Activated CD4-positive, alpha-beta memory T cell treated with anti-CD3 and anti-CD28 coated beads, Interleukin-2, amount 10 ng/mL, durations not matched to agents 7 days and 5 days (primary cell): ENCODE measurements at places on chromosomes 2 and 18.

DNA sequence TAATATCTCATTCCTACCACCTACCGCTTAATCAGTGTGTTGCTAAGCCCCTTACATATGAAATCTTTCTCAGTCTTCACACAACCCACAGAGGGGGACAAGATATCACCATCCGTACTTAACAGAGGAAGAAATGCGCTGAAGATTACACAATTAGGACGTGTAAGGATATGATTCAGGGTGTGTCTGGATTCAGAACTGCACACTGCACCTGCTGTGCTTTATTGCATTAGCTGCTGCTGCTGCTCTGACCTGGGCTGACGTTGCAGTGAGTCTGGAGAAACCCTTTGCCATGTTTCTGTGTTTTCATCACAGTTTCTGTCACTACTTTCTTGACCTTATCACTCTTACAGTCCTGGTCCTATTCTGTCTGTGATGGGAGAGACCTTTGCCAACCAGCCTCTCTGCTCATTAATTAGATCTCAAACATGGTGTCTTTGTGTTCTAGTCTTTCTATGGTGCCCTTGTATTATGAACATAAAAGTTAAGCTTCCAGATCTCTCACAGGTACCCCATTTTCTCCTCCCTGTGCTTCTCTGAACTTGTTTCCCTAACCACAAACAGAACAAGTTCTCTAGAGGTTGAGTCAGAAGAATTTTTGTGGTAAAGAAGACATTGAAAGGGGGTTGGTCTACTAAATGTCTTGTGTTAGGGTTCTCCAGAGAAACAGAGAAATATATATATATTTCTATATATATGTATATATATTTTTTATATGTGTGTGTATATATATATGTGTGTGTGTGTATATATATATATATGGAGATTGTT is 92.9 kb upstream of the CYP1B1 start:
- H3K4me1 ChIP-seq = peaks cover 6% of the 10 kb centered on the region
- no peaks in the 10 kb centered on the region for H3K36me3 ChIP-seq
- DNase-seq = no peak
- H3K27me3 ChIP-seq = peaks cover 31% of the 10 kb centered on the region
- H3K27ac ChIP-seq = no peak overlapping the region
- no peak overlapping the region for H3K4me3 ChIP-seq

- H3K36me3 ChIP-seq = no peaks in the 10 kb centered on the region
- no peak overlapping the region for H3K4me3 ChIP-seq
- no peak overlapping the region for H3K27ac ChIP-seq
- DNase-seq = no peak
Observed at GRCh38 chr2:40201425-40201824, 250.5 kb downstream of the SLC8A1 start.

GRCh38 chr2:190270298-190270697 is 49.3 kb downstream of the HIBCH start:
- DNase-seq = no peak
- H3K4me1 ChIP-seq = no peaks in the 10 kb centered on the region
- H3K36me3 ChIP-seq = peaks cover 27% of the 10 kb centered on the region

DNA sequence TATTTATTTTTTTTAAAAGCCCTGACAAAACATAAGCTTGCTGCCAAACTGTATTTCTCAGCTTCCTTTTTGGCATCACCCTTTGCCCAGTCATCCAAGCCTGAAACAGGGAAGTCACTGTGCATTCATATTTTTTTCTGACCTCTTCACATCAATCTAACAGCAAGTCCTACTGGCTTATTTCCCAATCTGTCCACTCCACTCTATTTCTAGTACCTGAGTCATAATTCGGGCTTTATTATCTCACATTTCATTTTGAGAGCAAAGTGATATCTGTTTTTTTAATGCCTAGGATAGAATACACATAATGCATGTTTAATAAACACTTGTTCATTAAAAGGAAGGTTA is 5.1 kb downstream of the HNMT start:
- H3K27me3 ChIP-seq = no peaks in the 10 kb centered on the region
- no peak overlapping the region for H3K4me3 ChIP-seq
- H3K27ac ChIP-seq = no peak overlapping the region
- no peaks in the 10 kb centered on the region for H3K4me1 ChIP-seq
- no peak for DNase-seq

- H3K4me1 ChIP-seq = peaks cover 4% of the 10 kb centered on the region
- no peaks in the 10 kb centered on the region for H3K27me3 ChIP-seq
- no peak overlapping the region for H3K4me3 ChIP-seq
- H3K36me3 ChIP-seq = no peaks in the 10 kb centered on the region
Observed at GRCh38 chr2:71045865-71046548, 22.4 kb upstream of the NAGK start.
